ENCODE measurements at places on chromosomes 5 and 9. TPM values are rescaled to one million over a fixed set of nuclear protein-coding genes. Genes with fewer than 3 reads are reported as not detected.

DNA sequence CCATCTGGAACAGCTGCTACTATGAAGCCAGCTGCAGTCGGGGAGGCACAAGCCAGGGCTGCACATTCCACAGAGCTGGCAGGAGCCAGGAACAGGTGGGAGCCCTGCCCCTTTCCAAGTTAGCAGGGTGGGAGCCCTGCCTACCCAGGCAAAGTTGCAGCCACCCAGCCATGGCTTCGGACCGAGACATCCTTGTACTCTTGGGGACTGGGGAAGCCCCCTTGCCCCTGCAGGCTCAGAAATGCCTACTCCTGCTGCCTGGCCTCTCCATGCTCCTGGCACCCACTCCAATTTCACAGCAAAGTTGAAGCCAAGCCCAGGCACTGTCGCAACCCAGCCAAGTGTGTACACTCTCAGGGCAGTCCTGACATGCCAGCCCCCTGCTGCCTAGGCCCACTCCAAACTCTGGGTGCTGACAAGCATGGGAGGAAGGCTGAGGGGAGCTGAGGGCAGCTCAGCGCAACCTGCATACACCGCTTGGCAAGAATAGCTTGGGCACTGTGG, 165.1 kb downstream of the RNF180 start:
- H3K4me3 ChIP-seq: no peak overlapping the region
- no peaks in the 10 kb centered on the region for H3K4me1 ChIP-seq
- H3K27ac ChIP-seq: no peak overlapping the region
- no peak for DNase-seq

GRCh38 chr9:78954286-78954685, 617.5 kb upstream of the TLE4 start:
- peak; percentile 5 for DNase-seq
- no peak overlapping the region for H3K27ac ChIP-seq
- no peaks in the 10 kb centered on the region for H3K36me3 ChIP-seq
- H3K4me1 ChIP-seq: no peaks in the 10 kb centered on the region
- H3K27me3 ChIP-seq: no peaks in the 10 kb centered on the region

DNA sequence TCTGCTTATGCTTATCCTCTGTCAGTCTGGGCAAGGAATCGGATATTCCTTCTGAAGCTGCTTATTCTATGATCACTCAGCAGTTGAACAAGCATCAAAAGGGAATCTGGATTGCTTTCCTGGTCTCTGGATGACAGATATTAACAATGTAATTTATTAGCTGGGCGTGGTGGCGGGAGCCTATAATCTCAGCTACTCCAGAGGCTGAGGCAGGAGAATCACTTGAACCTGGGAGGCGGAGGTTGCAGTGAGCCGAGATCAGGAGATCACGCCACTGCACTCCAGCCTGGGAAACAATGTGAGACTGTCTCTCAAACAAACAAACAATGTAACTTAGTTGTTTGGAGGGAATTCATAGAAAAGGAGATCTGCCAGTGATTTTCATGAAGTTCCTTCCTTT, 45.4 kb downstream of the DMRT1 start:
- no peak for DNase-seq
- H3K27me3 ChIP-seq: peaks cover 2% of the 10 kb centered on the region
- H3K4me3 ChIP-seq: no peak overlapping the region
- no peaks in the 10 kb centered on the region for H3K4me1 ChIP-seq

GRCh38 chr5:169803077-169803981, 166.3 kb downstream of the DOCK2 start:
- peak overlapping the region; percentile 69 for H3K27ac ChIP-seq
- peaks cover 16% of the 10 kb centered on the region for H3K4me1 ChIP-seq
- H3K4me3 ChIP-seq: peak overlapping the region; percentile 1
- no peaks in the 10 kb centered on the region for H3K27me3 ChIP-seq
- H3K36me3 ChIP-seq: no peaks in the 10 kb centered on the region

Gene PCSK1
- total RNA-seq: not detected

- H3K27me3 ChIP-seq: no peaks in the 10 kb centered on the region
- DNase-seq: no peak
- no peaks in the 10 kb centered on the region for H3K4me1 ChIP-seq
- H3K27ac ChIP-seq: no peak overlapping the region
These were observed 5.1 kb upstream of the HSPA5 start for GRCh38 chr9:125246261-125246667.

Gene GFI1B
- not detected for total RNA-seq

Gene SLCO6A1
- total RNA-seq: not detected

GRCh38 chr9:96383165-96383942, at the start of gene SLC35D2:
TSS of gene SLC35D2 (minus strand) at chr9:96383711. CDS start at chr9:96383634, 77 bp downstream.
- H3K27me3 ChIP-seq: no peaks in the 10 kb centered on the region
- peaks cover 7% of the 10 kb centered on the region for H3K4me1 ChIP-seq
- DNase-seq: peak; percentile 32
- H3K4me3 ChIP-seq: peak within 1 kb of the TSS; percentile 91
- H3K27ac ChIP-seq: peak within 1 kb of the TSS; percentile 46
- H3K36me3 ChIP-seq: no peaks in the 10 kb centered on the region

GRCh38 chr5:36337597-36337996, 35.9 kb upstream of the RANBP3L start:
- no peak for DNase-seq
- H3K4me3 ChIP-seq: no peak overlapping the region
- peaks cover 1% of the 10 kb centered on the region for H3K27me3 ChIP-seq
- H3K4me1 ChIP-seq: no peaks in the 10 kb centered on the region
- no peaks in the 10 kb centered on the region for H3K36me3 ChIP-seq
- H3K27ac ChIP-seq: no peak overlapping the region

- peak within 1 kb of the TSS; percentile 34 for H3K4me3 ChIP-seq
- DNase-seq: no peak
- H3K27ac ChIP-seq: no peak within 1 kb of the TSS
- peaks cover 14% of the 10 kb centered on the region for H3K27me3 ChIP-seq
- no peaks in the 10 kb centered on the region for H3K36me3 ChIP-seq
- no peaks in the 10 kb centered on the region for H3K4me1 ChIP-seq
These were observed at the start of gene RNF180 for GRCh38 chr5:64165500-64166200. TSS of gene RNF180 (plus strand) at chr5:64165843. CDS start at chr5:64200808, 34,965 bp downstream.

Gene TAF1L
- not detected for total RNA-seq

DNA sequence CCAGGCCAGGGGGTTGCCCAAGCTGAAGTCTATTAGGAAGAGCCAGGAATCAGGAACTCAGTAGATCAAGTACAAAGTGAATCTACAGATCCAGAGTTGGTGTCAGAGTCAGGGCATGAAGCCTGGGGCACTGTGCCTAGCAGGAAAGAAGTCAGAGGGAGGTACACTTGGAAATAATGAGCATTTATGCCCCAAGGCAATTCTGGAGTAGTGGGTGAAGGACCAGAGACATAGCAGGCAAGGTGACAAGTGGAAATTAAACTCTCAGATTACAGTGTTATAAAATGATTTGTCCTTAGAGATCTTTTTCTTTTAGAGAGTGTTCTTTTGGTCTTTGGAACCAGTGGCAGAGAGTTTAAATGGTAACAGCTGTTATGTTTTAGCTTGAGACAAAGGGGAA, 138.0 kb downstream of the ADAMTSL1 start:
- no peak overlapping the region for H3K27ac ChIP-seq
- H3K36me3 ChIP-seq: no peaks in the 10 kb centered on the region
- no peak overlapping the region for H3K4me3 ChIP-seq
- no peaks in the 10 kb centered on the region for H3K4me1 ChIP-seq

DNA sequence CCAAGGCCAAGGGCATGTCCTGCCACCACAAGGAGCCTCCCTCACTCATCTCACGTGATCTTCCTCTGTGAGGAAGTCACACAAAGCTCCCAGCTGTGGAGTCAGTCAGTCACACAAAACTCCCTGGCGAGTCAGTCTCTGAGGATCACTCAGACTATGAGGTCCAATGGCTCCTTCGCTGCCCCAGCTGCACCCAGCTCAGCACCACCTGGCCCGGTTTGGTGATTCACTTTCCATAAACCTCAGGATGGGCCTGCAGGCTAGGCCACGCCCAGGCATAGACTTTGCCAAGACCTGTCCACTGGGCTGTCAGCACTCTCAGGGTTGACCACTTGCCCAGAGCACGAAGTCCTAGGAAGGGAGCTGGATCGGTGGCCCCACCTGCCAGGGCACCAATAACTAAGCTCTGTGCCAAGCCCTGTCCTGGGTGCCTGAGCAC, 233.8 kb downstream of the HSPA4 start:
- H3K27ac ChIP-seq: no peak overlapping the region
- peak; percentile 51 for DNase-seq
- H3K36me3 ChIP-seq: no peaks in the 10 kb centered on the region

Gene PGM5
- 14.7 TPM for total RNA-seq

Gene SNCAIP
- 22.5 TPM for total RNA-seq

DNA sequence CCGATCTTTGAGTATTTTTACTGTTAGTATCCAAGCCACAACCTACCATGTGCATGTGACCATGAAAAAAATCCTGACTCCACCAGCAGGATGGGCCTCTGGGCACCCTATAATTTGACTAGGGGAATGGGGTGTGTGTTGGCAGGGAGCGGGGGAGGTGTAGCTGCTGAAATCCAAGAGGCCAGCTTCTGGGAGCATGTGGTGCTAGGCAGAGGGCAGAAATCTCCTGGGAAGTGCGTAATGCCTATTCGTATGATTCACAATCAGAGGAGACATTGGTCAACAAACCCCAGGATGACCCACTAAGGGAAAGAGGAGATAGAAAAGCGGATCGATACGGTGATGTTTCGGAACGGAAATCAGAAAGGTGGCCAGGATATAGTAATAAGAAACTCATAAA, 149.9 kb downstream of the ARSB start:
- H3K27me3 ChIP-seq: no peaks in the 10 kb centered on the region
- no peaks in the 10 kb centered on the region for H3K36me3 ChIP-seq
- DNase-seq: no peak
- H3K4me1 ChIP-seq: peaks cover 10% of the 10 kb centered on the region

DNA sequence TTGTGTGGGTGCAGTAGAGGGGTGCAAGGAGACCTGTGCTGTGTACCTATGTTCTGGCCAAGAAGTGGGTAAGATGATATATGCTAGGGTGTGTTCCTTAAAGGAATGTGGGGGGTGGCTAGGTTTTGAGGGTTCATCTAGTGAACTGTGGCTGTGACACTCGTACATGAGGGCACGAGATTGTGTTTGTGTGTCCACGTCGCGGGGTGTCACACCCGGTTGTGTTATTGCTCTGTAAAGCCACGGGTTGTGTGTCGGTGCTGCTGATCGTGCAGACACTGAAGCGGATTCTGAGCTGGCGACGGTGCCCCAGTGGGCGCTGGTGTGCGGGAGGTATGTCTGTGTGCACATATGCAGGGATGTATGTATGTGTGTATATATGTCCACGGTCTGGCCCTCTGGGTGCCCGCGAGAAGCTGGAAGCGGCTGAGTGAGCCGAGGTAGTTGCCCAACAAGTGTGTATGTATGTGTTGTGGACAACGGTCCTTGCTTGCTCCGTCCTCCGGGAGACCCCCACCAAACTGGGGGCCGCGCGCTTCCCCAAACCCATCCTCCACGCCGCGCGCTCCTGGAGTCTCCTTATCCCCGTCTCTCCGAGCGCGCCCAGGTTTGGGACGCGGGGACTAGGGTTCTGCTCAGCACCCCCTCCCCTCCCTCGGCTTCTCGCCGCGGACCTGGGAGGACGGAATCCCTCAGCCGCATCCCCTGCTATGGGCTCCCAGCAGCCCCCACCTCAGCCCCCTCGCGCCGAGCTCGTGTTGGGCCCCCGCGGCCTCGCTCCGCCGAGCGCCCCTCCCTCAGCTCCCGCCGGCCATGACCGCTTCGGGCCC, 639 bp downstream of the PCDH1 start:
- H3K4me1 ChIP-seq: peaks cover 8% of the 10 kb centered on the region
- H3K27ac ChIP-seq: no peak overlapping the region
- peak overlapping the region; percentile 51 for H3K4me3 ChIP-seq
- peaks cover 77% of the 10 kb centered on the region for H3K27me3 ChIP-seq
- H3K36me3 ChIP-seq: no peaks in the 10 kb centered on the region

DNA sequence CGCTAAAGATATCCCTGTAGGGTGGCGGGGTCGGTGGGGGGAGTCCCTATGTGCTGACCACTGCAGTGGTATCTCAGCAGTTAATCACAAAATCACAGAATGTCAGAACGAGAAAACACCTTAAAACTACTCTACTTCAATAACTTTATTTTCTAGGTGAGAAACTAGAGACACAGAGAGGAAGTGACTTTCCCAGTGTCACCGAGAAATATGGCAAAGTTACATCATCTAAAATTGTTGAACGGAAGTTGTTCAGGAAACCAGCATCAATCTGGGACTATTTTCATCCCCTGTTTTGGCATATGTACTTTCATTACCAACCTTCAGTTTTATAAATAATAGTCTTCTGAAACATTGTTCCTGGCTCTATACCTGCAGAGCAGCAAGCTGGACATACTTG, 384.0 kb downstream of the SPOCK1 start:
- H3K4me1 ChIP-seq: no peaks in the 10 kb centered on the region
- no peak for DNase-seq
- H3K27me3 ChIP-seq: no peaks in the 10 kb centered on the region
- H3K4me3 ChIP-seq: no peak overlapping the region
- H3K27ac ChIP-seq: no peak overlapping the region
- no peaks in the 10 kb centered on the region for H3K36me3 ChIP-seq

DNA sequence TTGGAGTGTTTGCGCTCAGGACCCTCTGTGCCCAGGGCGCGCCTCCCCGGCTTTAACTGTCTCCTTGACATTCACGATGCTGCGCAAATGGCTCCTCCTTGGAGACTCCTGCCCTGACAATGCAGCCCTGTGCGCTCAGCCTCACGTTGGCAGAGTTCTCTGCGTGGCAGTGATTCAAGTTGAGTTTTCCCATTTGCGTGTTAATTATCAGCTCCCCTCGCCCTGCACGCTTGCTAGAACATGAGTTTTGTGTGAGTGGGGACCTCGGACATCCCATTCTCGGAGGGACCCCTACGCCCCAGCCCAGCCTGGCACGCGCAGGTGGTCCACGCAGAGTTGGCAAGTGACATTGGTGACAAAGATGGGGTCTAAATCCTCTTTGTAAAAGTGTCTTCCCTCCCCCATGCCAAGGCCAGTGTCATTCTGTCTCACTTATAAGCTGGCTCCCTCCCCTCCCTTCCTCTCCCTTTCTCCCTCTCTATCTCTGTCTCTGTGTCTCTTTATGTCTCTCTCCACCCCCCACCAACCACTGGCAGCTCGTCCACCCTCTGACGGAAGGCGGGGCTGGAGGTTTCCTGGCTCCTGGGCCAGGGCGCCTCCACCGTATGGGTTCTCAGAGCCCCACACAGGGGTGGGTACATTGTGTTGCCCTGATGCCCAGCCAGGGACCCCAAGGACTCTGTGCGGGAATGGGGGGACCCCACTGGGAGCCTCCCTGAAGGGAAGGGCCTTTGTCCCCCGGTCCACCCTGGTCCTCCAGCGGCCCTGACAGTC, 169.3 kb downstream of the OLFM1 start:
- no peaks in the 10 kb centered on the region for H3K27me3 ChIP-seq
- no peak for DNase-seq
- no peak overlapping the region for H3K4me3 ChIP-seq
- no peaks in the 10 kb centered on the region for H3K36me3 ChIP-seq
- no peak overlapping the region for H3K27ac ChIP-seq

GRCh38 chr5:142836048-142836447, 65.9 kb downstream of the ARHGAP26 start:
- no peak for DNase-seq
- peaks cover 8% of the 10 kb centered on the region for H3K27me3 ChIP-seq
- no peaks in the 10 kb centered on the region for H3K36me3 ChIP-seq
- no peak overlapping the region for H3K4me3 ChIP-seq
- peaks cover 5% of the 10 kb centered on the region for H3K4me1 ChIP-seq

Gene PTGDS
- not detected for total RNA-seq

- no peak overlapping the region for H3K4me3 ChIP-seq
- no peaks in the 10 kb centered on the region for H3K36me3 ChIP-seq
- no peaks in the 10 kb centered on the region for H3K4me1 ChIP-seq
- no peak overlapping the region for H3K27ac ChIP-seq
These were observed 123.9 kb downstream of the FBXO38 start for GRCh38 chr5:148507648-148508047.

Gene NIM1K
- total RNA-seq: 0.56 TPM

Gene SCGB3A2
- not detected for total RNA-seq

Gene LCN6
- total RNA-seq: not detected

GRCh38 chr5:161544350-161544765, 2.2 kb downstream of the GABRB2 start:
- peak; percentile 4 for DNase-seq
- H3K4me1 ChIP-seq: no peaks in the 10 kb centered on the region
- H3K4me3 ChIP-seq: no peak overlapping the region
- H3K36me3 ChIP-seq: no peaks in the 10 kb centered on the region
- no peak overlapping the region for H3K27ac ChIP-seq

Data from IMR-90 (cell line).